CD4-positive, CD25-positive, alpha-beta regulatory T cell (primary cell): ENCODE measurements at places on chromosomes 5 and 9. TPM values are rescaled to one million over a fixed set of nuclear protein-coding genes. Genes with fewer than 3 reads are reported as not detected.

- DNase-seq, result no peak
- H3K27me3 ChIP-seq, result no peaks in the 10 kb centered on the region
- H3K27ac ChIP-seq, result no peak overlapping the region
- H3K4me1 ChIP-seq, result no peaks in the 10 kb centered on the region
- no peaks in the 10 kb centered on the region for H3K36me3 ChIP-seq
- H3K4me3 ChIP-seq, result no peak overlapping the region
Observed at GRCh38 chr9:82454509-82455190, 466.1 kb downstream of the SPATA31D1 start.

CCIN gene
- polyA plus RNA-seq, result not detected

NUTM2F gene
- polyA plus RNA-seq, result not detected

SCGB3A2 gene
- not detected for polyA plus RNA-seq

- H3K4me3 ChIP-seq, result no peak overlapping the region
- H3K36me3 ChIP-seq, result peaks cover 22% of the 10 kb centered on the region
Observed at GRCh38 chr9:5819174-5819573, 13.7 kb downstream of the ERMP1 start.

GRCh38 chr5:178551059-178551458 lies 39.1 kb downstream of the COL23A1 start:
- H3K4me3 ChIP-seq, result no peak overlapping the region
- no peak overlapping the region for H3K27ac ChIP-seq
- H3K27me3 ChIP-seq, result no peaks in the 10 kb centered on the region
- H3K4me1 ChIP-seq, result no peaks in the 10 kb centered on the region
- DNase-seq, result no peak
- no peaks in the 10 kb centered on the region for H3K36me3 ChIP-seq

GRCh38 chr9:79662537-79662956 lies 90.8 kb downstream of the TLE4 start:
- no peaks in the 10 kb centered on the region for H3K27me3 ChIP-seq
- H3K4me3 ChIP-seq, result no peak overlapping the region
- no peak for DNase-seq
- no peaks in the 10 kb centered on the region for H3K4me1 ChIP-seq
- no peaks in the 10 kb centered on the region for H3K36me3 ChIP-seq
- no peak overlapping the region for H3K27ac ChIP-seq

- no peak overlapping the region for H3K4me3 ChIP-seq
- no peak for DNase-seq
- H3K36me3 ChIP-seq, result peaks cover 34% of the 10 kb centered on the region
- no peaks in the 10 kb centered on the region for H3K27me3 ChIP-seq
- no peak overlapping the region for H3K27ac ChIP-seq
- H3K4me1 ChIP-seq, result no peaks in the 10 kb centered on the region
Observed at GRCh38 chr9:114643896-114644295, 13.7 kb downstream of the TEX53 start.

GRCh38 chr5:55935371-55935770 lies 59.4 kb downstream of the IL6ST start:
- no peak overlapping the region for H3K27ac ChIP-seq
- DNase-seq, result no peak
- peaks cover 9% of the 10 kb centered on the region for H3K36me3 ChIP-seq
- H3K4me1 ChIP-seq, result peaks cover 8% of the 10 kb centered on the region

RANBP3L gene
- polyA plus RNA-seq, result not detected

GRCh38 chr9:90559075-90560073 lies 83.2 kb downstream of the DIRAS2 start:
- H3K4me3 ChIP-seq, result no peak overlapping the region
- no peaks in the 10 kb centered on the region for H3K4me1 ChIP-seq
- no peaks in the 10 kb centered on the region for H3K36me3 ChIP-seq
- H3K27me3 ChIP-seq, result no peaks in the 10 kb centered on the region
- DNase-seq, result no peak

DNA sequence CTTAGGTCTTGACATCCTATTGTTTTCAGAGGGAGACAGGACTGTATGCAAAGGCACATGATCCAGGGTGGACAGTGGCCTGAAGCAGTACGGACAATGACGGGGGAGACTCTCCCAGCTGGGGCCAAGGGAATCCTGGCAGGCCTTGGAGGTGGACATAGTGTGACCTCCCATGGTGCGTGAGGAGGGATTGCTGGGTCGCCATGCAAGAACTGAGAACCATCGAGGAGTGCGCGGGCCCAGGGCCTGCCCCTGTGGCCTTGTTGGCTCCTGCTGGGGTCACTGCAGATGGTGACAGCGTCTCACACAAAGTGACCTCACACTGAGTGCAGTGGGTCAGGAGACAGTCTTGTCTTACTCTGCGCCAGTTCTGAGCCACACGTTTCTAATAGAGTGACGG lies 192.4 kb downstream of the GADD45G start:
- no peak for DNase-seq
- no peak overlapping the region for H3K27ac ChIP-seq
- no peaks in the 10 kb centered on the region for H3K27me3 ChIP-seq
- H3K4me1 ChIP-seq, result no peaks in the 10 kb centered on the region

OR1J2 gene
- not detected for polyA plus RNA-seq

GRCh38 chr5:154513669-154514084 lies 35.6 kb upstream of the HAND1 start:
- no peaks in the 10 kb centered on the region for H3K36me3 ChIP-seq
- peaks cover 4% of the 10 kb centered on the region for H3K27me3 ChIP-seq
- H3K4me1 ChIP-seq, result no peaks in the 10 kb centered on the region

GRCh38 chr5:83973925-83974815 lies 253.5 kb upstream of the HAPLN1 start:
- H3K27me3 ChIP-seq, result no peaks in the 10 kb centered on the region
- H3K36me3 ChIP-seq, result no peaks in the 10 kb centered on the region
- no peak overlapping the region for H3K4me3 ChIP-seq
- no peak overlapping the region for H3K27ac ChIP-seq
- no peaks in the 10 kb centered on the region for H3K4me1 ChIP-seq

BHMT2 gene
- not detected for polyA plus RNA-seq

SLC36A2 gene
- not detected for polyA plus RNA-seq

DNA sequence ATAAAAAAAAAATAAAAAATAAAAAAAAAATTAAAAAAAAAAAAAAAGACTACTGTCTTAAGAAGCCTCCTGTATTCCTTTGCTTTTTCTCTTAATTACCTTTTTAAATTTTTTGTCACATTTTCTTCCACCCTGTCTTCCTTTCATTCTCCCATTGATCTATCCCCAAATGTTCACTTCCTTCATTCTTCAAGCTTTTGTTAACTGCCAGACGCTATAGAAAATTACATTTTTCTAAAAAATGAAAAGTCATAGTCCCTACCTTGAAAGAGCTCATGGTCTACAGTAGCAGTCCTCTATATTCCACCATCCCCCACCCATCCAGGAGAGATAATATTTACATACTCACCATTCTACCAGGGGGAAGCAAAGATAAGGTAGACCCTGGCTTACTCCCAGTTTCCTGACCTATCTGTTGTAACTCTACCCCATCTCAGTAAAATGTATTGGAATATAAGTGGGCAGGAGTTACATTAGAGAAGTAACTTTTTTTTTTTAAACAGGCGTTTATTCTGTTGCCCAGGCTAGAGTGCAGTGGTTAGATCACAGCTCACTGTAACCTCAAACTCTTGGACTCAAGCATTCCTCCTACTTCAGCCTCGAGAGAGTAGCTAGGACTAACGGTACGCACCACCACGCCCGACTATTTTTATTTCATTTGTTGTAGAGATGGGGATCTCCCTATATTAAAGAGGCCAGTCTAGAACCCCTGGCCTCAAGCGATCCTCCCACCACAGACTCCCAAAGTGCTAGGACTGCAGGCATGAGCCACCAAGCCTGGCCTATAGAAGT lies 3.8 kb upstream of the PRKAA1 start:
- no peaks in the 10 kb centered on the region for H3K27me3 ChIP-seq
- H3K27ac ChIP-seq, result no peak overlapping the region
- no peak overlapping the region for H3K4me3 ChIP-seq
- no peaks in the 10 kb centered on the region for H3K36me3 ChIP-seq
- no peak for DNase-seq

GPR150 gene
- polyA plus RNA-seq, result 0.77 TPM

GRCh38 chr5:116456036-116456435 lies 118.6 kb downstream of the SEMA6A start:
- H3K27me3 ChIP-seq, result no peaks in the 10 kb centered on the region
- no peak overlapping the region for H3K4me3 ChIP-seq
- no peaks in the 10 kb centered on the region for H3K36me3 ChIP-seq
- no peak for DNase-seq
- H3K4me1 ChIP-seq, result no peaks in the 10 kb centered on the region
- H3K27ac ChIP-seq, result no peak overlapping the region

DNA sequence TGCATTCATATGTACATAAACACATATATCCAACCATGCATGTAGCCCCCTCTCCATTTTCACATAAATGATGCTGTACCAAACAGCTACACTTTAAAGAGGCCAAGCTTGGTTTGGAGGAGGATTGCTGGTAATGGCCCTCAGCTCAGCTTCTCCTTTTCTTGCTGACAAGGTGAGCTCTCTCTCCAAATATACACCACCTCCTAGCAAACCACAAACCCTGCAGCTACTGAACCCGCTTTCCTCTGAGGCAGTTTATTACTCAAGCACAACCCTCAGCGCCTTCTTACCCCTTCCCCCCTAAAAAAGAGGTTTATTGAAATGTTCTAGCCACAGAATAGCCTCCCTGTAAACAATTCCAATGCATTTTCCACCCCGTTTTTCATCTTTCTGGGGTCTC lies 54.0 kb downstream of the ALG2 start:
- no peak for DNase-seq
- H3K27ac ChIP-seq, result no peak overlapping the region
- no peak overlapping the region for H3K4me3 ChIP-seq

NME5 gene
- not detected for polyA plus RNA-seq

GRCh38 chr5:131460867-131461572 lies 174.0 kb downstream of the RAPGEF6 start:
- no peak for DNase-seq
- H3K4me1 ChIP-seq, result peaks cover 11% of the 10 kb centered on the region
- H3K36me3 ChIP-seq, result peaks cover 57% of the 10 kb centered on the region
- H3K27me3 ChIP-seq, result no peaks in the 10 kb centered on the region
- no peak overlapping the region for H3K27ac ChIP-seq
- H3K4me3 ChIP-seq, result no peak overlapping the region

DNA sequence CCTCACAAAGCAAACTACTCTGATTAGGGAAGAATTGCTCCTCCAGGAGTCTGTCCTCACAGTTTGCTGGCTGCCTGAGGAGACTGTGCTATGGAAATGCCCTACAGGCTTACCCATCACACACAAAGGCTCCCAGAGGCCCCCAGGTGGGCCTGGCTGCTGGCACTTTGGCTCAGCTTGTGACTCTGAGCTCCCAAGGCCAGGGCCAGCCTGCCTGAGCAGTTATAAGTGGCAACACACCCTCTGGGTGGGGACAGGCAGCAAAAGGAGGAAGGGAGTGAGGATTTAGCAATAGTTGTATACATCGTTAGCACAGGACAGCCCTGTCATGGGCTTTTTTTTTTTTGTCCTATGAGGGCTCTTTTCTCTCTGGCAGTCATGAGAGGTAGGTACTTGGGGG lies 103.5 kb downstream of the DAPK1 start:
- H3K27ac ChIP-seq, result no peak overlapping the region
- no peak for DNase-seq
- no peaks in the 10 kb centered on the region for H3K36me3 ChIP-seq
- no peaks in the 10 kb centered on the region for H3K27me3 ChIP-seq

DNA sequence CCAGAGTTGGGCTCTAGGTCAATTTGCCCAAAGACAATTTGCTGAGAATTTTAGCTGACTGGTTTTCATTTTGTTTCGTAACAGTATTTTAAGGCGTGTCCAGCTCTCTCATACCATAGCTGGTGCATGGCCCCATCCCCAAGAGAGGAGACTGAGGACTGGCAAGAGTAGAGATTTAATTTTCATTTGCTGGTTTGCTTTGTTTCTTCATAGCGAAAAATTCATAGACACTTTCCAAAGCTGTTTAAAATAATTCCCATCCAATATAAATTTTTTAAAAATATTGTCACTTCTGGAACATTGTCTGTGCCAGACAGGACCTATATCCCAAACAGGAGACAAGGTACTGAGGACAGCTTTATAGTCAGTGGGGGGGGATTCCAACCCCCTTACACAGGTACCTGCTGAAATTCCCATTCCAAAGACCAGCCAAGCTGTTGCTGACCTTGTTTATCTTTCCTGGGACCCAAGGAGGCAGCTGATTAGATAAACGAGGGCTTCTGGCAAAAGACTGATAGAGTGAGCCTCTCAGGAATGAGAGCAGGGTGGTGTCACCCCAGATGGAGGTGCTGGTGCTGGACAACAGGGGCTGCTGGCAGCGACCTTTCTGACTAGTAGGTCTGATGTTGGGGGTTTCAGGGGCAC lies 6.8 kb upstream of the ANGPTL2 start:
- H3K4me3 ChIP-seq, result no peak overlapping the region
- H3K27ac ChIP-seq, result no peak overlapping the region
- no peaks in the 10 kb centered on the region for H3K4me1 ChIP-seq
- DNase-seq, result no peak
- no peaks in the 10 kb centered on the region for H3K36me3 ChIP-seq

- no peaks in the 10 kb centered on the region for H3K4me1 ChIP-seq
- H3K36me3 ChIP-seq, result no peaks in the 10 kb centered on the region
- H3K4me3 ChIP-seq, result no peak overlapping the region
- DNase-seq, result no peak
- no peaks in the 10 kb centered on the region for H3K27me3 ChIP-seq
- H3K27ac ChIP-seq, result no peak overlapping the region
Observed at GRCh38 chr5:58040846-58041245, 419.0 kb downstream of the PLK2 start.

DNA sequence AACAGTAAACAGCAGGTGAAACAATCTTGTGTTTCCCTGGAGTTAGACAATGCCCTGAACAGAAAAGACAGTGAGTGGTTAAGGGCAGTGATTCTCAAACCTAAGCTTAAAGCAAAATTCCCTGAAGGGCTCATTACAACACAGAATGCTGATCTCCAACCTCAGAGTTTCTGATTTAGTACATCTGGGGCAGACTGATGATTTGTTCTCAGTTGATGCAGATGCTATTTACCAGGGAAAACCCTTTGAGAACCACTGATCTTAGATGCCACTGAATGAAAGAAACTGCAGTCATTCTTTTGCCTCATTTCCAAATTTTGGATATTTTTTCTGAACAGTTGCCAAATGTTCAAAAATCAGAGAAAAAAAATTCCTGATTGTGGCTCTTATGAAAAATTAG lies 18.7 kb upstream of the ADAM19 start:
- peaks cover 53% of the 10 kb centered on the region for H3K4me1 ChIP-seq
- DNase-seq, result no peak
- no peaks in the 10 kb centered on the region for H3K36me3 ChIP-seq
- no peaks in the 10 kb centered on the region for H3K27me3 ChIP-seq
- H3K4me3 ChIP-seq, result no peak overlapping the region
- no peak overlapping the region for H3K27ac ChIP-seq
